ENCODE measurements at places on chromosomes 1 and 21. TPM values are rescaled to one million over a fixed set of nuclear protein-coding genes. Genes with fewer than 3 reads are reported as not detected.

The LENEP gene
- not detected for total RNA-seq

The MFSD2A gene
- total RNA-seq, result 10.5 TPM

The C4BPA gene
- total RNA-seq, result not detected

The SELENOF gene
- 121 TPM for total RNA-seq
